ENCODE measurements at places on chromosomes 16 and 17.

- no peak for DNase-seq
These were observed 8.5 kb downstream of the MMP28 start for GRCh38 chr17:35786941-35787432.

DNA sequence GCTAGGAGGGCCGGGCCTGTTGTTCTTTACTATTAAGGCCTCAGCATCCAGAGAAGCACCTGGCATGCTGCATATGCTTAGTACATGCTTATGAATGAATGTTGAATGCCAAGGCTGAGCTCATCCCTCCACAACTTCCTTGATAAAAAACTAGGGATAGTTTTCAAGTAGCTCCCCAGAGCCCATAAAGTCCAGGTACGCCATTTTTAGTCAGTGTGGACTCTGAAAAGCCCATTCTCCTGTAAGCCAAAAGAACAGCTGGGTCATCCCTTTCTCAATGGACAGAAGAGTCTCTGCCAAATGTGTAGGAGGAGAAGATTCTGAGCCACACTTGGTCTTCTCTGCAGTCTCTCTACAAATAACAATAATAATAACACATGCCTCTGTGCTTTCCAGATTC, 8.9 kb upstream of the ITGB3 start:
- no peak for DNase-seq

DNA sequence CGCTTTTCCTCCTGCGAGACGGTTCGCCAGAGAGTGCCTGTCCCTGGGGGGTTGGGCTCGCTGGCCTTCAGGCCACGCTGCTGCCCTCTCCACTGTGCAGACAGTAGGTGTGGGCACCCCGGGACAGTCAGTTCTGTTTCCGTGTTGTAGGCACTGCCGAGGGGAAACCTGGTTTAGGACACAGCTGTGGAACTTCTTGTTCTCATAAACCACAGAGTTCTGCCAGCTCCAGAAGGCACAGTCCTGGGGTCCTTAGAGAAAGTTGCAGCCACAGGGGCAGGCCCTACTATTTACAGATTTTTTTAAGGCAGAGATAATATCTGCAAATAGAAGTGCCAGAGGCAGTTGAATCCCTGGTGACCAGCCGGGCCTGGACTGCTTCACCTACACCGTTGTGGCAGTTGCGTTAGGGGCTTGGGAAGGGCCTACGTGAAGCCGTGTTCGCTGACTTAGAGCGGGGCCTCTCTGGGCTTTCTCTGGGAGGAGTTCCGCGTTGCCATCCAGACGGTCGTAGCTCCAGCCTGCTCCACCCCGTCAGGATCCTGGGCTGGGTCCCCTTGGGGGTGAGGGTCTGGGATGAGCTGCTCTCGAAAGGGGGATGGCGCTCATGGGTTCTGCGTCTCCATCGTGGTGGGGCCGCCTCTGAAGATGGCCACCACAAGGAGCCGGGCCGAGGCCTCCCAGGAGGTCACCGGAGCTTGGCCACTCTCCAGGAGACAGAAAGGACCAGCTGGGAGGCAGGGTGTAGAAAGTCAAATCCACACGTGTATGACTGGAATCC, 126.3 kb downstream of the BANP start:
- DNase-seq, result no peak

GRCh38 chr17:28925912-28926365, 23.1 kb upstream of the DHRS13 start:
- peak; percentile 79 for DNase-seq

DNA sequence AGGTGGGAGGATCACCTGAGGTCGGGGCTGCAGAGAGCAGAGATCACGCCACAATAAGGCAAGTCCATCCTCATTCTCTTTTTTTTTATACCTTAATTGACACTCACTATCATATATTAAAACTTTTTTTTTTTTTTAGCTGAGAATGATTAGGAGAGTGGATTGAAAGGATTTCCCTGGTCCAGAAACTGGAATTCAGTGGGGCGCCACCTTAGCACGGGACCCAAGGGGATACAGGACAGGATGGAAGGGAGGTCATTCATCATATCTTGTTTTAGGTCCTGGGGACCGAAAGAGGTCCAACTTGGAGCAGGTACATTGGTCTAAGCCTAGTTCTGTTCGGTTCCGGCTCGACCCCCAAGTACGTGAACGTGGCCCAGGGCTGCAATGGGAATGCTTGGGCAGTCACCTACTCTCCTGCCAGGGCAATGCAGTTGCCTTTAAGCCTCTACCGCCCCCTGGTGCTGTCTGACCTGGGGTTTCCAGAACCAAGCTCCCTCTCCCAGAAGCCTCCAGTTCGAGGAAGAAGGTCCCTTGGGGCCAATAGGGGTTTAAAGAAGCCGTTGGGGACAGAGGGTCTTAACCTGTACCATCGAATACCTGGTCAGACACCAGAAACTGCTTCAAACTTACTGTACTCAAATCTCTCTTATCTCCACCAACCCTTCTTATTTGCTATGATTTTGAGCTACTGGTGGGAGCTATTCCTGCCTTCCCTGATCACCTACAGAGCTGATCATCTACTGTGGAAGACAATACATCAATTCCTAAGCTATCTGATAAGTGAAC, 19.9 kb upstream of the GPATCH8 start:
- DNase-seq, result peak; percentile 72

DNA sequence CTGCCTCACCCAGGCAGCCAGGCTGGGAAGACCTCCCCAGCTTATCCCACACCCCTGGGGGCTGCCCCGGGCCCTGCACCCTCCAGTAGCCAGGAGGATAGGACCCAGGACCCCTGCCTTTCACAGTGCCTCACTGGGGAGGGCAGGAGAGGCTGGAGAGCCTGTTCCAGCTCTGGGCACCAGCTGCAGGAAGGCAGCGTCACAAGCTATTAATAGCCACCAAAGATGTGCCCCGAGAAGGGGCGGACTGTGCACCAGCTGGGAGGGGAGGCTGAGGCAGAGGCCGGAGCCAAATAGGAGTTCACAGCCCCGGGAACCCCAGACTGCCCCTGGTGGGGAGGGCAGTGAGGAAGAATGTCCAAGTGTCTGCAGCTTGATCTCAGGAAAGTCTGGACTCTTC, 8.8 kb downstream of the SBK1 start:
- DNase-seq, result no peak

GRCh38 chr17:5431949-5432556, 6.9 kb downstream of the C1QBP start:
- no peak for DNase-seq

GRCh38 chr16:66878067-66878466, 2.2 kb upstream of the PDP2 start:
- DNase-seq, result no peak

GRCh38 chr17:27353033-27353460, 59.1 kb downstream of the WSB1 start:
- DNase-seq, result no peak

DNA sequence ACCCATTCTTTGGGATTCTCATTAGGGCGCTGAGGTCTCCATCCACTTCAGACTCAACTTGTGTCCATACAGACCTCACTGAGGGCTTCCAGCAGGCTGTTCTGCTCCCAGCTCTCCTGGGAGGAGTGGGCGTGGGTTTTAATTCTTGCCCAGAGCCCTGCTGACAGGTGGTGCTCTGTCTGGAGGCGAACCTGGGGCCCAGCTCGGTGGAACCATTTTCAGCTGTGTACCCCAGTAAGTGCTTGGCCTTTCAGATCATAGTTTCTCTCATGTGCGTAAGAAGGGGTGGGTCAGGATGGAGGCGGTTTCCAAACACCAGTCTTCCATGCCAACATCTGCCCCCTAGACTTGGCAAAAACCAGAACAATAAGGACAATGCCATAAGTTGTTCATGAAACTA, 21.4 kb upstream of the NKD1 start:
- DNase-seq, result no peak

DNA sequence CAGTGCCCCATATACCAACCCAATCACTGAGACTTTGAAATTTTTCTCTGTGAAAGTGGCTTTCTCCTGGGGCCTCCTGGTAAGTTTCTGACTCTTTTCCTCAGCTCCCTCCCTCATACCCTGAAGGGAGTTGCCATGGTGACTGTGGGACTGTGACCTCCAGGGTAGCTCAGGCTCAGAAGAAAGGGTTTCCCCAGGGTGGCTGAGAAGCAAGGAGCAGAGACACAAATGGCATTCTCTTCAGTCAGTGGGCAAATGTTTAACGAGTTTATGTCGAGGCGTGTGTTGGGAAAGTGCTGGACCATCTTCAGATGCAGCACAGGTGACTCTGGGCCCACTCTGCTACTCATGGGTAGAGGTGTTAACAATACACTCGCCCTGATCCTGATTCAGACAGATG, 46.8 kb downstream of the MRPS23 start:
- DNase-seq, result no peak

- no peak for DNase-seq
These were observed 43.6 kb downstream of the HOXB1 start for GRCh38 chr17:48487221-48487620.

- no peak for DNase-seq
These were observed 40.0 kb downstream of the GRB7 start for GRCh38 chr17:39777534-39778365.

DNA sequence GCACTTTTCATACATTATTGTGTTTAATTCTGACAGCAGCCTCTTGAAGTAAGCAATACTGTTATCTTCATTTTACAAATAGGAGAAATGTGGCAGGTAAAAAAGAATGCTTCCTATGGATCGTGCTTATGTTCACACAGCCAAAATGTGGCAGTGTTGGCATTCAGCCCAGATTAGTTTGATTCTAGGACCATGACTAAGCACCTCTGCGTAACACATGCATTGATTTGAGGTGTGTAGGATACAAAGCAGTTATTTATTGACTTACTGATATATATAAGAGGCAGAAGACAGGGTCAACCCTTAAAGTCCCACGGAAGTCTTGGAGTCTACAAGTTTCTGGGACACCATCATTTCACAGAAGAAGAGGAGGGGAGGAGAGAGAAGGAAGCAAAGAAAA, 1144.4 kb upstream of the GOT2 start:
- no peak for DNase-seq

GRCh38 chr17:63285551-63285950, 160.6 kb downstream of the CYB561 start:
- DNase-seq, result no peak

DNA sequence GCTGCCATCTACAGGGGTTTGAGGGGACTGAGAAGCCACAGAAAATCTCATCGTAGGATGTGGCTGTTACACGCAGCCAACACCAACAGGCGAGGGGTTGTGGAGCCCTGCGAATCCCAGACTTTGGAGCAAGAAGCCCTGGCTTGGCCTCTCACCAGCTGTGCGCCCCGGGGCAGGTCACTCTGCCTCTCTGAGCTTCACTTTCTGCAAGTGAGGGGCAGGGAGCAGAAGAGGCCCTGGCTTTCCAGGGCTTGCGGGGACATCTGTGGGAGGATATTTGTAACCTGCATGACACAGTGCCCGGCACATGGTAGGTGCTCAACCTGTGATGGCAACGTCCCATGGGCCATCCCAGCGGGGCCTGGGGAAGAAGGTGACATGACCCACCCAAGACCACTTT, 32.9 kb upstream of the CIBAR2 start:
- DNase-seq, result no peak

DNA sequence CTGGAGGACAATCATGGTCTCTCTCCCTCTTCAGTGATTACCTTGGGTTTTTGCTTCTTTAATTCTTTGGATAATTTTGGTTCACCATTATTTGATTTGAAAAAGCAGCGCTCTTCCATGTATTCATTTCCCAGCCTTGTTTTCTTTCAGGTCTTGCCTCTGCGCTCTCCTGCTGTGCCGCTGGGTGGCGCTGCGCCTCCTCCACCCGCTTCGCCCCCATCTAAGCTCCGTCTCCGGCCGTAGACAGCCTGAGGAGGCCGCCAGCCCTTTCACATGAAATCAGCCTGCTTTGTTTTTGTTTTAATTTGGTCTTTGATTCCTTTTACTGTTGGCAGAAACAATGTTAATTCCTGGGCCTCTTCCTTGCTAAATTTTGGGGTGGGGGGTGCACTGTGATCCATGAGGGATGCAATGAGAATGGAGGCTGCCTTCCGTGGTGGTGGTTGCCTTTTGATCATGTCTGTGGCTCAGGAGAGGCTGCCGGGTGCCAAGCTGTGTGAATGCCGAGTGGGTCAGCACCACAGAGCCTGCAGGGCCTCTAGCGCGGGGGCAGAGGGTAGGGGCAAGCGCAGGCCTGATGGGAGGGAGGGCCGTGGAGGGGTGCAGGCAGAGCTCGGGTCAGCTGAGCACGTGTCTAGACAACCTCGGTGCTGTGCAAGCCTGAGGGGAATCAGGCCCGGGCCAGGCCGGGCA, 64.1 kb downstream of the PLD6 start:
- DNase-seq, result peak; percentile 74

DNA sequence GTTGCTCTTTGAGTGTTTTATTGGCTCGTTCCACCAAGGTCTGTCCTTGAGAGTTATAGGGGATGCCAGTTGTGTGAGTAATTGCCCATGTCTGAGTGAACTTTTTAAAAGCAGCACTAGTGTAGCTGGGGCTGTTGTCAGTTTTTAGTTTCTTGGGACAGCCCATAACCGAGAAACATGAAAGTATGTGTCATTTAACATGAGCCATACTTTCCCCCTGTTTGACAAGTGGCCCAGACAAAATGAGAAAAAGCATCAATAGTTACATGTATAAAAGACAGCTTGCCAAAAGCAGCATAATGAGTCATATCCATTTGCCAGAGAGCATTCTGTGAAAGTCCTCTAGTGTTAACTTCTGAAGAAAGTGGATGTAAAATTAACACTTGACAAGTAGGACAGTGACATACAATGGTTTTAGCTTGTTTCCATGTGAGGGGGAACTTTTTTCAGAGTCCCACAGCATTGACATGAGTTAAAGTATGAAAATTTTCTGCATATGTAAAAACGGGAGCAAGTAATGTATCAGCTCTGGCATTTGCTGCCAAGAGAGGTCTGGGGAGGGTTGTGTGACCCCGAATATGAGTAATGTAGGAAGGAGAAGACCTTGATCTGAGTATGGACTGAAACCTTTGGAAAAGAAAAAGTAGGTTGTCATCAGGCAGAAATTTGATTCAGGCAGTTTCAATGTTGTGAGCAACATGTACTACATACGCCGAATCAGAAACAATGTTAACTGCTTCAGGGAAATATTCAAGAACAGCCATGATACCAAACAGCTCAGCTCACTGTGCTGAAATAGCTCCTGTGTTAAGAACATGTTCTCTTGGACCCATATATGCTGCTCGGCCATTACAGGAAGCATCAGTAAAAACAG, 56.8 kb upstream of the ARL4D start:
- peak; percentile 66 for DNase-seq

- DNase-seq, result no peak
These were observed 4.4 kb upstream of the SCPEP1 start for GRCh38 chr17:56973520-56973919.
